Kidney (tissue), 22 donors: ENCODE measurements at places on chromosomes 7 and 10.

- DNase-seq, result no peak
These were observed 21.7 kb downstream of the LRRC27 start for GRCh38 chr10:132353456-132354355.

DNA sequence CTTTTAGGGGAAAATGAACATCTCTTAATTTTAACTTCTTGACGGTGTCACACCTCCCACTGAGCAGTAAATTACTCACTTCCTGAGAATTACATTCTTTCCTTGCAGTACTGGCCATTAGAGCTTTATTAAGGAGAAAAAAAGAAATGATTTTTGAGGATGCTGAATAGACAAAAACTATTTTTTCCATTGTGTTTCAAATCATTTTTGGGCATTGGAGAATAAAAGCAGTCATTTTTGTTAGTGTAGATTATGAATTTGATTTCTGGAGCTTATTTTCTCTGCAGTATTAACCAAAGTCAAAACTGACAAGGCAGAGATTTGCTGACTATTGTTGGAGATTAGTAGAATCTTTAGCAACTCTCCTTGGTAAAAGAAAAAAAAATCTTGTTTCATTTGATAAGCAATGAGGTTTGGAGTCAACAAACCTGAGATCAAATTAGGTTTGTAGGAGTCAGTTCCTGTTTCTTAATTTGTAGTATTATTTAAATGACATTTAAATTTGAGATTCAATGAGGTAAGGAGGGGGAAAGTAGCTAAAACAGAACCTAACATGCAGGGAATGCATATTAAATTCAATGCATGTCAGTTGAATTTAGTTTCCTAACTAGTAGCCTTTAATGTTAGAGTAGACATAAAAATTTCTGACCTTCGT is 70.6 kb downstream of the AP3M1 start:
- no peak for DNase-seq

DNA sequence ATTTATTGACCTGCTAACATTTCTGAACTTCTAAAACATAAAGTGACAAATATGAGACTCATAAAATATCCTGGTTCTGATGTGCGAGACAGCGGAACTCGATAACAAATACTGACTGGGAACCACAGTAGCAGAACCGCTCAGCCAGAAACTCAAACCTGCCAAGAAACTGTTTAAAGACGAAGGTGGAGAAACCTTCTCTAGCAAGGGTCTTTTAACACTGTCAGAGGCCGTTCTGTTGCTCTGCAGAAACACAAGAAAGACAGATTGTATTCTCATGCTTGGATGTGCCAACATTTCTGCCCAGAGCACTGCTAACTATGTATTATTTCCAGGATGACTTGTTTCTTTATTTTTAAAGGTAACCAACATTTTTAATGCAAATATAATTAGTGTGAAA is 514.8 kb upstream of the ADARB2 start:
- DNase-seq, result peak; percentile 52

- DNase-seq, result no peak
These were observed 10.3 kb downstream of the TYW1 start for GRCh38 chr7:67006965-67007364.

DNA sequence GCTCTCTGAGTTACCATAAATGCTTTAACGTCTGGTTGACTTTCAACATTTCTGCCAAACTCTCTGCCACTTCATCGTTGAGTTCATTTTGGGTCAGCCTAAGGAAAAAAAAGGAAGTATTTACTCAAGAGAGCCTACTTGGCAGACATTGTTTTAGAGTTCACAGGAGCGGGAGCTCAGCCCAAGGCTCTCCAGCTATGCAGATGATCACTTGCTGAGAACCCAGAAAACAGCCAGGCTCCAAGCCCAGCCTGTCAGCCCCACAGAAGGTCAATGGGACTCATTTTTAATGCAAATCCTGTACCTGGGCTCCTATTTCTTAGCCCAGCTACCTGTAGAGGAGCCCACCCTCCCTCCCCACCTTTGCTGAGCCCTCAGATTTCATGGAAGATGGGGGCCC is 45.5 kb downstream of the NOD1 start:
- DNase-seq, result peak; percentile 19

- no peak for DNase-seq
These were observed 6.0 kb downstream of the COL13A1 start for GRCh38 chr10:69807696-69808095.

DNA sequence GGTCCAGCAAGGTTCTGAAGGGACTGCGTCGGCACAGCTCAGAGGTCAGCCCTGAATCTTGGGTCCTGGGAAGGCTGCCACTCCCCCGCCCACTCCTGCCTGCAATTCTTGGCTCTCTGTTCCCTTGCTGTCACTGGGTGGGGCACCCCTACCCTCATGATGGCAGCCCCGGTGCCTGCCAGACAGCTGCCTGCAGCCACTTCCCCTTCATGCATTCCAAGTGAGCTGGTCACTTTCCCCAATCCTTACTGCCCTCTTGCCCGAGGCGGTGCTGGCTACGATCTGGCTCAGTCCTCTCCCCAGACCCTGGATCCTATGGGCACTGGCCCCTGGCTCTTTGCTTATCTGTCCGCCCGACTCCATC is 14.2 kb downstream of the MYL10 start:
- no peak for DNase-seq

DNA sequence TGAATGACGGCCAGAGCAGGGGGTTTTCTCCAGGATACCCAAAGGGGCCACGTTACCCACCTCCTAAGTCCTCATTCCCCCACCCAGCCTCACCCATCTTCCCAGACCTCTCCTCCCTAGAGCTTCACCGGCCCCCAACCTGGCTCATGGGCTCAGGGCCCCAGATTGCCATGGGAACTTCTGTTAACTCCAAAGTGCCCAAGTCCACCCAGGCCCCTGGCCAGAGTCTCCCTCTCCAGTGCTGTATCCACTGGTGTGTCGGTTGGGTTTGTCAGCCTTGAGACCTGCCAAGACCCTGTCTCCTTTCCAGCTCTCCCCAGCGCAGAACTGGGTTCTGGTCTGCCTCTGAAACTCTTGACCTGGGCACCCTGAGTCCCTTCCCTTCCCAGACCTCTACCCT is 37.1 kb upstream of the ZMIZ2 start:
- DNase-seq, result no peak

DNA sequence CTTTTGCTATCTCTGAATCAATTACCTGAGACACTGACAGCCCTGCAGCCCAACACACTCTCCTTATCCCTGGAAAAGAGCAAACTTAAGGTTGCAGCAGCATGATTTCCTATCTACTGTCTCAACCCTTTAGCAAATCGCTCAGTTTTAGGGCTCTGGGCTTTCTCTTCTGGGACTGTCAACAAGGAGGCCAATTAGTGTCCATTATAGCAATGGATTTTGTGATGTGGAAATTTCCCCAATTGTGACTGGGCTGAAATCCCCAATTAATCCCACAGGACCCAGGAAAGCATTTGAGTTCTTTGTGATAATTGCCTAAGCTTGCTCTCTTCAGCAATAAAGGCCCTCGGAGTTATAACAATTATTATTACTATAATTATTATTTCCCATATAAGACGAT is 197.0 kb downstream of the ZNF438 start:
- no peak for DNase-seq

DNA sequence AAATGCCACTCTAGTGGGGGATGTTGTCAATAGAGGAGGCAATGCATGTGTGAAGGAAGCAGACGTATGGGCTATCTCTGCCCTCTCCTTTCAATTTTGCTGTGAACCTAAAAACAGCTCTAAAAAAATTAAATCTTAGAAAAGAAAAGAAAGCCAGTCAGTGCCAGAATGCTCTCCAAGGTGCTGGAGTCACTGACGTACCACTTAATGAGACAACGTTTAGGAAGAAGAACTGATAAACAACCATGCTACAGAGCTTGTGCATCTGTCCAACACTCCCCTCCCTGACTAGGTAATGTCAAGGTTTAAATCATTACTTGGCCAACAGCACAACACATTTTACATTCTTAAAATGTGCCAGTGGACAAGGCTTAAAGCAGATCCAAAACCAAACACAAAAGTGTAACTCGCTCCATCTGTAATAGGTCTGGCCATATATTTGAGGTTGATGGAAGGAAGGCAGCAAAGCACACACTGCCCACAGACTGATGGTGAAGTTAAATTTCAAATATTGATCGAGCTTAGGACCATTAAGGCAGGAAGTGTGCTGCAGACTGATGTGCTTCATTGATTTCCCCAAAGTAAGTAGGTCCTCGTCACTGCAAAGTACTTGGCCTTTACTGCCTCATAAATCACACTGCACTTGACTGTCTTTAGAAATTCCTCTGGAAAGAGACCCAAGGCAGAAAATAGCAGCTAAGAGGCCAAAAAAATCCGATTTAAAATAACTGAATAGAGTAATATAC is 15.5 kb downstream of the ARMH3 start:
- DNase-seq, result no peak

GRCh38 chr10:90579602-90580242 is 278.1 kb downstream of the HTR7 start:
- no peak for DNase-seq

DNA sequence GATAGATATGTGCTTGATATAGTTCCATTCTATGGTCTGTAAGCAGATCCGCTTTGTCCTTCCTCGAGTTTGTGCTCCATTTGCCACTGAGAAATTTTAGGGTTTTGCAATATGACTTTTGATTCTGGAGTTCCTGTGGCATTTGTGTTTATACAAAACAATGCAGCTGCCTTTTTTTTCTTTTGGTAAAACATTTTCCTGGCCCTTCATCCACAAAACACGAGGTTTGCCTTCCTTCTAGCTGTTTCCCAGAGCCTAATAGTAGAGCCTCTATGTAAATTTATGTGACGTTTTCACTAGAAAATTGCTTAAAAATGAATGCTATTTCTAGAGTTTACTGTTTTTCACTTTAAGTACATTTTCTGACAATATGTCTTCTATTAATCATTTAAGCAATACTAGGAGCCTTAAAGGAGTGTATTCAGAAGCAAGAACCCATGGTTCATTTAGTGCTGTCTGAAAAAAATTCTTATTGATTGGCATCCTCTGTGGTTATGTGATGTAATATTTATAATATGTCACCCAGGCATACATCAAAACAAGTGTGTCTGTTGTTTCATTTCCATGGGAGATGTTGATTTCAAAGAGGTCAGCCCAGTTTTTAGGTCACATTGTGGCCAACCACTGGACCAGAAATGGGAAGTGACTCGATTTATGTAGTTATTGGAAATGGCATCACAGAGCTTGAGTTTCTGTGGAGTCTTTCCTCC is 618.3 kb downstream of the LRMDA start:
- no peak for DNase-seq

GRCh38 chr7:116806046-116806944 is 56.1 kb upstream of the CAPZA2 start:
- no peak for DNase-seq

DNA sequence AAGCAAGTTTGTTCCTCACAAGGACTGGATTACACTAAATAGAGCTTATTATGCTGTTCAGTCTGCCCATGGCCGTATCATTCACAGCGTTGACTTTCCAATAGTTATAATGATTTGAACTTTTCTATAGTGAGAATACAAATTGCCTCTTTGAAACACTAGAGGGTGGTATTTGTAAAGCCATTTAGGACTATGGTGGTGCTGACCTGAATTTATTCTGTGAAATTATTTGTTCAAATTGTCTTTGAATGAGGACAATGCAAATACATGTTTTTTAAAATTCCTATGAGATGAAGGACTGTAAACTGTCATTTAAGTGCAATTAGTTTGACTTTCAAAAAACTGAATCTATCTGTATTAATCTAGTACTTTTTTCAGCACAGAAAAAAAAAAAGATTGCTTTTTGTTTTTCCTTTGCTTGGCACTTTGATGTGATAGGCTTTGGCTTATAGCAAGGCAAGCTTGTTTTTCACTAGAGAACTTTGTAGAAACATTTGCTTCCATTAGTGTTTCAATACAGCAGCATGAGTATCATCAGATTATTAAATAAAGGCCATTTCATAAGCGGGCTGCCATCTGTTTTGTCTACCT is 122.7 kb upstream of the TMEM229A start:
- DNase-seq, result no peak

DNA sequence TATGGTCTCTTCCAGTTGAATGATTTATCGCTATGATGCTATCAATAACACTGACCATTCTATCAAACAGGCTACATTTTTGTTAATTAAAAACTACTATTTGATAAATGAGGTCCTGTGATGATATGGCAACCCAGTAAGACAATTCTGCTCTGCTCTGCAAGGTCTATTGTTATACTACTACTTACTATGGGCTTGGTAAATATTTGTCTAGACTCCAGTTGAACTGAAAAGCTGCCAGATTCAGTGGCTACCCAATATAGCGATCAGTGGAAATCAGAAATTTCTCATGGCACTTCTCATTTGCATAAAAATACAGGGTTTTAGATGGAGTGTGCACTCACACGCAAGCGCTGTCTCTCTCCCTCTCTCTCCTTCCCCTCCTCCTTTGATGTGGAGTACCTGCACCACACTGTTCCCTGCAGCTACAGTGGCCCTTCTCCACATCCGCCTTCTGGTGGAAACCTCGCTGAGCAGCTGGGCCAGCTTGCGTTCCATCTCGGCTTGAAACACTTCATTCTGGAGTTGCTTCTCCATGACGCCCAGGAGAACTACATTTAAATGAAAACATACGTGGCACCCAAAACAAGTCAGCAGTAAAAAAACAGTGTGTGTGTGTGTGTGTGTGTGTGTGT is 77.9 kb downstream of the KIAA1549 start:
- DNase-seq, result no peak
